SJCRH30 (cell line): ENCODE measurements at places on chromosomes 16 and 17. TPM values are rescaled to one million over a fixed set of nuclear protein-coding genes. Genes with fewer than 3 reads are reported as not detected.

The TBC1D3E gene
- not detected in 2 replicates for total RNA-seq

The DNAH17 gene
- total RNA-seq, result 3.1 and 3.7 TPM in 2 replicates

The WNK4 gene
- 0.18 and 0.32 TPM in 2 replicates for total RNA-seq

The TBC1D3K gene
- not detected in 2 replicates for total RNA-seq

The IL17C gene
- not detected in 2 replicates for total RNA-seq

The CDH16 gene
- total RNA-seq, result not detected in 2 replicates
